ENCODE measurements at places on chromosomes 16 and 17.

DNA sequence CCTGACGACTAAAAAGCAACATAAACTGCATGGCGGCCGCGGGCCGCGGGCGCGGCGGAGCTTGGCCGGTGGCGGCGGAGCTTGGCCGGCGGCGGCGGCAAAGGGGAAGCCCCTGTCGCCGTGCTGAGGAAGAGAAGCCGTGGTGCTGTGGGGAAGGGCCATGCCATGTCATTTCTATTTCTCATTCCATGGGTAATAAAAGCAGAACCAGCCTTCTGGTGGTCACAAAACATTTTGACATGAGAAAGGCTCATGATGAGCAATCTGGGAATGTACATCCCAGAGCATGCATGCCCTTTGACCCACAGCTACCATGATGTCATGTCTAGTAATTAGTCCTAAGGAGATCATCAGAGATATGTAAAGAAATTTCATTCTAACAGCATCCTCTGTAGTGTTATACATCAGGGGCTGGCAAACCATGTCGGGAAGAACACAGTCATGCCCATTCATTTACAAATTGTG, 23.9 kb upstream of the HEATR6 start:
- DNase-seq, result peak; percentile 79

DNA sequence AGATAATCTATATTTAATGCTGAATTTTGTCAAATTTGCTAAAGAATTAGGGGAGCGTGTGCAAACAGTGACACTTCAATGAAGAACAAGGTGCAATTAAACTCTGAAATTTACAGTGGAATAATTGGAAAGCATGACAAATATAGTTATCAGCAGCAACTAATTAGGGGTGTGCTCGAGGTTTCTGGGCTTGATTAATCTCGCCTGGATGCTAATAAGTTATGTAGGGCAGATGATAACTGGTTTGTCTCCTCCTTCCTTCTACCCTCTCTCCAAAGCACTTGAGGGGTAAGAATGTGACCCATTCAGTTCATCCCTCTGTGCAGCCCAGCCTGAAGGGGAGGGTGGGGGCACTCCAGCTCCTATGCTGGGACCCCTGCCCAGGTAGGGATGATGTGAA, 21.9 kb downstream of the MRM1 start:
- DNase-seq, result no peak

GRCh38 chr16:30850246-30850645, 43.6 kb downstream of the BCL7C start:
- DNase-seq, result peak; percentile 18

GRCh38 chr16:52544703-52545102, 2.2 kb downstream of the TOX3 start:
- DNase-seq, result no peak

DNA sequence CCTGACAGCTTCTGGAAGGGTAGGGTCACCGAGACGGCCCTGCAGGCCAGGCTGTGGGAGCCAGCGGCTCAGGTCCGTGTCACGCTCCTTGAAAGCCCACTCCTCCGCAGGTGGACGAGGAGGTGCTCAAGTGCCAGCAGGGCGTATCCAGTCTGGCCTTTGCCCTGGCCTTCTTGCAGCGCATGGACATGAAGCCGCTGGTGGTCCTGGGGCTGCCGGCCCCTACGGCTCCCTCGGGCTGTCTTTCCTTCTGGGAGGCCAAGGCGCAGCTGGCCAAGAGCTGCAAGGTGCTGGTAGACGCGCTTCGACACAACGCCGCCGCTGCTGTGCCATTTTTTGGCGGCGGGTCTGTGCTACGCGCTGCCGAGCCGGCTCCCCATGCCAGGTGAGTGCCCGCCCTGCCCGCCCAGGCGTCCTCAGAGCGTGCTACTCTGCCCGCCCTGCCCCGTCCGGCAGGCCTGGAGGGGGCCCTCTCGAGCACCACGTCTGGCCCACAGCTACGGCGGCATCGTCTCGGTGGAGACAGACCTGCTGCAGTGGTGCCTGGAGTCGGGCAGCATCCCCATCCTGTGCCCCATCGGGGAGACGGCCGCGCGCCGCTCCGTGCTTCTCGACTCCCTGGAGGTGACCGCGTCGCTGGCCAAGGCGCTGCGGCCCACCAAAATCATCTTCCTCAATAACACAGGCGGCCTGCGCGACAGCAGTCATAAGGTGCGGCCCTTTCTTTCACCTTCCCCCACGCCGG, 1.3 kb downstream of the NAGS start:
- no peak for DNase-seq

DNA sequence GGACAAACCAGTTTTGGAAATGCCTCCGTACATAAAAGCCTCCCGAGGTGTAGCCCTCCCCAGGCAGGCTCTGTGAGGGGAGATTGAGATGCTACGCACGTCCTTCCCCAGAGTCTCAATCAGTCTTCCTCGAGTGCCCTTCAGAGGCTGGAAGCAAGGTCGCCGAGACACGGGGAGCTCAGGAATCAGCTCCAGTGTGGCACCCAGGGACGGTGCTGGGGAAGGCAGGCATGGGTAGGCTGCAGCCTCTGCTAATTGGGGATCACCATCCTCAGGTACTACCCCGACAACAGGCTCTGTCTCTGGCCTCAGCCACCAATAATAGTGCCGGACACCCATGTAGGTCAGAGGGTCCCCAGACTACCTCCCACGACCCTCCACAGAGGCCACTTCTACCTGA, 28.1 kb upstream of the GSG1L start:
- no peak for DNase-seq

- no peak for DNase-seq
Observed at GRCh38 chr16:58426966-58427365, 34.7 kb downstream of the GINS3 start.

DNA sequence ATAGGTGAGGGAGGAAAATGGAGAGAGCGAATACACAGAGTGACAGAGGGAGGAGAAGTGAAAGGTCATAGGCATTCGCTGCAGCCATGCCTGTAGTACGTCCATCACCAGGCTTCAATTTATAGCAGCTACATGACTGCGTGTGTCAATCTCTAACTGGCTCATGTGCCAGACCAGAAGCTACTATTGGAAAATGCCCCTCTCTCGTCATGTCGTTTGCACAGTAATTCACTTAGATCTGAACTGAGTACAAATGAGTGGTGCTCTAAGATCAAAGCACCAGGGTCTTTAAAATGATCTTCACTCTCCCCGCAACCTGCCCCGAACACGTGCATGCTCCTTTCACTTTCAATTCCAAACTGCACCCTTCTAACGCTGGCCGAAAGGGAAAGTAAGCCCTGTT, 51.3 kb downstream of the ADCY9 start:
- DNase-seq, result no peak

GRCh38 chr17:1312261-1312870, 32.9 kb downstream of the TRARG1 start:
- DNase-seq, result no peak

DNA sequence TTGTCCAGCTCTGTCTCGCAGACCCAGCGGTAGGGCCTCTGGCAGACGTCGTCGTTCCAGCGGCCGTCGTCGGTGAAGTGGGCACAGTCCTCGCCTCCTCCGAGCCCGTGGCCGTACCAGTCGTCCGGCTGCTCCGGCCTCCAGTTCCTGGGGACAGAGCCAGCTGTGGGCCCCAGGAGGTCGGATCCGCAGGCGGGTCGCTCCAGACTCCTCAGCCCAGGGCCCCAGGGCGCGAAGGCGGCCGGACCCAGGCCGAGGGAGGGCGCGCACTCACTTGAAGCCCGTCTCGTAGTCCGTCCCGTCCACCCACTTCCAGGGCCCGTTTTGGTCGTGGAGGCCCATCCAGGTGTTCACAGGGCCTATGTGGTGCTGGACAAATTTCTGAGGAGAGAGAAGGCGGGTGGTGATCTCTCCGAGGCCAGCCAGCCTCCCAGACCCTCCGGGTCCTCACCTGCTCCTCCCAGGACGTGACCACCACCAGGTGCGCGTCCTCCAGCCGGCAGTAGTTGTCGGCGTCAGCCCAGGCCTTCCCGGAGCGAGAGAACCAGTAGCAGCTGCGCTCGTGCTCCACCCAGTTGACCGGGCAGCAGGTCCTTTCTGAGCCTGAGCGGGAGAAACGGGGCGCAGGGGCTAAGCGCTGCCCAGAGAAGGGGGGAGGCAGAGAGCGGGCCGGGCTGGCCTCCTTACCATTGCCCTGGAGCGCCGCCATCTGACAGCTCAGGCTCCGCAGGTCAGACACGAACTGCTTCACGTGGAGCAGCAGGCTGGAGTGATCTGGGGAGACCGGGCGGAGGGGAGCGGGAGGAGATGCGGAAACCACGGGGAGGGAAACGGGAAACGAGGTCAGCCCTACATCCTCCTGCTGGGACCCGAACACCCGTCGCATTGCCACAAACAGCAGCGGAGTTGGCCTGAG, 5.2 kb downstream of the ASGR1 start:
- DNase-seq, result no peak

- DNase-seq, result no peak
Observed at GRCh38 chr16:70598937-70599503, 47.3 kb upstream of the IL34 start.

- no peak for DNase-seq
Observed at GRCh38 chr16:74893541-74893940, 91.4 kb downstream of the WDR59 start.

DNA sequence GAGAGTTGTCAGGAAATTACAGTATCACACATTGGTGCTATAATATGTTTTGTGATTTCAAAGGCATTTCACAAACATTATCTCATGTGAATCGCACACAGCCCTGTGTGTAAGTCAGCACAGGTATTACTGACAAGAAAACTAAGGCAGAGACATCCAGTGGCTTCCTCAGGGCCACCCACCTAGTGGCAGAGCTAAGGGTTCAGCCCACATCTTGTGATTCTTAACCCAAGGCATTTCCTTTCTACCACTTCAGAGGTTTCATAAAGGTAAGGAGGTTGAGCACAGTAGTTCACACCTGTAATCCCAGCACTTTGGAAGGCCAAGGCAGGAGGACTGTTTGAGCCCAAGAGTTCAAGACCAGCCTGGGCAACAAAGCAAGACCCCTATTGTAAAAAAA, 58.2 kb downstream of the STX8 start:
- no peak for DNase-seq

DNA sequence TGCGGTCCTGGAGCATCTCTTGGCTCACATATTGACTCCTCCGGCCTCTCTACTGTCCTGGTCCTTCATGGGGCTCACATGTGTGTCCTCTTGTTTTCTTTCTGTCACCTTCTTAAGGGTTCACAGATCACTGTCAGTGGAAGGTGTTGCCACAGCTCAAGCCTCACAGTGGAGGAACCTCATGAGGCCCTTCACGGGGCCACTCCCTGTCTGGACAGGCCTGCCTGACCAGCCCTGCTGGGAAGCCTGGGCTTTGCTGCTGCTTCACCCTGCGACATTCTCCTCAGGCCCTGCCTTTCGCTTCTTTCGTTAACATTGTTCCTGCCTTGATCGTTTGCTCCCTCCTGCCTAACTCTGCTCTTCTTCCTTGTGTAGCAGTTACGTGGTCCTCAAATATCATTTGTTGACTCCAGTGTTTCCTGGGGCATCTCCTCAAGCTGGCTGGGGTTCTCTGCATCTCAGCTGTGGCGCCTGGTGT, 55.9 kb downstream of the WDR45B start:
- DNase-seq, result no peak

GRCh38 chr17:43070872-43071271, 45.8 kb downstream of the RND2 start:
- DNase-seq, result peak; percentile 2

DNA sequence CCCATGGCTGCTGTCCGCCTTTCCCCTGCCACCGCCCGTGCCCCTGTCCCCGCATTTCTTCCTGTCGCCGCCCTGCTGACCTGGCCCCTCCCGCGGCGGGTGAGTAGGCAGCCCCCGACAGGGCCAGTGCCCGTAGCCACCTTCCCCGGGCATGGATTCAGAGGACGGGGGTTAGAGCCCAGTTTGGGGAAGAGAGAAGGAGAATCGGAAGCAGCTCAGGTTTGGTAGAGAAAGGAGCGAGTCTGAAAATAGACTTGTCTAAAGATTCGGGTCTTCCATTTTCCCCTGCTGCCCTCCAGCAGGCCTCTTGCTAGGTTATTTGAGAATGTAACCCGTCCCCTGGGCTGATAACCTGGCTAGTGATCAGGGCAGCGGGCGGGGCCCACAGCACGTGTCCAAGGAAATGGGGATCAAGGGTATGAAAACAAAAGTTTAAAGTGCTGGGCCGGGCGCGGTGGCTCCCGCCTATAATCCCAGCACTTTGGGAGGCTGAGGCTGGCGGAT, 7.9 kb upstream of the CLDN9 start:
- no peak for DNase-seq

- DNase-seq, result no peak
Observed at GRCh38 chr16:48279199-48279598, 31.9 kb upstream of the ABCC11 start.

- no peak for DNase-seq
Observed at GRCh38 chr17:17893801-17894644, 57.2 kb upstream of the SREBF1 start.

DNA sequence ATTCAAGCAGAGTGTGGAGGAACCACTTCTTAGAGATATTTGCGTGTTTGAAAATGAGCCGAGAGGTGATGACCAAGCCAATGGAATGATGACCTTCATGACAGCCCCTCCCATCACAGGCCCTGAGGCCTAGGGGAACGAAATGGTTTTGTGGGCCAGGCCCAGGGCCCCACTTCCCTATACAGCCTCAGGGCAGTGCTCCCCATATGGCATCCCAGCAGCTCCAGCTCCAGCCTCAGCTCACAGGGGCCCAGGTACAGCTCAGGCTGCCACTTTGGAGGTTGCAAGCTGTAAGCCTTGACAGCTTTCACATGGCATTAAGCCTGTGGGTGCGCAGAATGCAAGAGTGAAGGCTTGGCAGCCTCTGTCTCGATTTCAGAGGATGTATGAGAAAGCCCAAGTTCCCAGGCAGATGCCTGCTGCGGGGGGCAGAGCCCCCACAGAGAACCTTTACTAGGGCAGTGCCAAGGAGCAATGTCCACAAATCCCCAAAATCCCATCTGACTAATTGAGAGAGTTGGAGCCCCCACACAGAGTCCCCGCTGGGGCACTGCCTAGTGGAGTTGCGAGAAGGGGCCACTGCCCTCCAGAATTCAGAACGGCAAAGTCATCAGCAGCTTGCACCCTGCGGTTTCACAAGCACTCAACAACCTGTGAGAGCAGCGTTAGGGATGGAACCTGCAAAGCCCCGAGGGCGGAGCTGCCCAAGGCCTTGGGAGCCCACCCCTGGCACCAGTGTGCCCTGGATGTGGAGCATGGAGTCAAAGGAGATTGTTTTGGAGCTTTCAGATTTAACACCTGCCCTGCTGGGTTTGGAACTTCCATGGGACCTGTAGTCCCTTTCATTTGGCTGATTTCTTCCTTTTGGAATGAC, 21.2 kb downstream of the CHMP6 start:
- no peak for DNase-seq

DNA sequence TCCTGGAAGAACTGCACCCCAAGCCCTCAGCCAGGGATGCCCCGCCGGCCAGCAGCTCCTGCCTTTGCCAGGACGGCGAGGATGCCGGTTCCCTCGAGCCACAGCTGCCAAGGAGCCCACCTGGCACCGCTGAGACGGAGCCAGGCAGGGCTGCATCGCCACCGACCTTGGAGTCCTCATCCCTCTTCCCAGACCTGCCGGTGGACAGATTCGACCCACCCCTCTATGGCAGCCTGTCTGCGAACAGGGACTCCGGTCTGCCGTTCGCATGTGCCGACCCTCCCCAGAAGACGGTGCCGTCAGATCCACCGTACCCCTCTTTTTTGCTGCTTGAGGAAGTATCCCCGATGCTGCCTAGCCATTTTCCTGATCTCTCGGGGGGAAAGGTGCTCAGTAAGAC, 21.4 kb upstream of the ZFPM1 start:
- no peak for DNase-seq
